ENCODE measurements at places on chromosomes 2 and 18.
A peak's percentile ranks its signal among the peaks of the same experiment; 100 is the strongest.

GRCh38 chr2:23567161-23567756, 182.3 kb downstream of the KLHL29 start:
- DNase-seq: no peak

- peak; percentile 91 for DNase-seq
Measured at GRCh38 chr2:237581751-237582746, 8.5 kb downstream of the RAB17 start.

GRCh38 chr2:184419744-184420143, 178.6 kb upstream of the ZNF804A start:
- no peak for DNase-seq

DNA sequence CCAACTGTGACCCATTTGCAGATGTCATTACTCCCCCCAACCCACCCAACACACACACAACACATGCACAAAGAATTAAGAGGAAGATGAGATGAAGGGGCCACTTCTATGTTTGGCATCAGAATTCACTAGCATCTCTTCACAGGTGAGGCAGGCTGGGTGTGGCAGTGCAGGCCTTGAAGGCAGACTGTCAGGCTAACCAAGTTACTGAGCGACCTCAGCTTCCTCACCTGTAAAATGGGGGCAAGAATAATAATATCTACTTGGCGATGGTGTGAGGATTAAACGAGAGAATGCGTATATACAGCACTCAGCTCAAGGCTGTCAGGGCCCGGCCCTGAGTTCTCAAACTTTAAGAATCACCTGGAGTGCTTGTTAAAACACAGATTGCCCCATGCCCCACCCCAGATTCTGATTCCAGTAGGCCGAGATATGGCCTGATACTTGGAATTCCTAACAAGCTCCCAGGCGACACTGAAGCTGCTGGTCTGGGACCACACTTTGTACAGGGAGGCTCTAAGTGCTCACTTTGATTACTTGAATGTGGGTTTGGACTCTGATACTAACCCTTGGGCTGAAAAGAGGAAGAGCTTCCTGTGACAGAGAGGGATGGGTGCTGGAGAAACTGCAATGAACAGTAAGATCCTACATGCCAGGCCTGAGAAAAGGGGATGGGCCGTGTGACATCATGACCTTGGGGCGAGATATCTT, 1.1 kb downstream of the ACTG2 start:
- DNase-seq: no peak

DNA sequence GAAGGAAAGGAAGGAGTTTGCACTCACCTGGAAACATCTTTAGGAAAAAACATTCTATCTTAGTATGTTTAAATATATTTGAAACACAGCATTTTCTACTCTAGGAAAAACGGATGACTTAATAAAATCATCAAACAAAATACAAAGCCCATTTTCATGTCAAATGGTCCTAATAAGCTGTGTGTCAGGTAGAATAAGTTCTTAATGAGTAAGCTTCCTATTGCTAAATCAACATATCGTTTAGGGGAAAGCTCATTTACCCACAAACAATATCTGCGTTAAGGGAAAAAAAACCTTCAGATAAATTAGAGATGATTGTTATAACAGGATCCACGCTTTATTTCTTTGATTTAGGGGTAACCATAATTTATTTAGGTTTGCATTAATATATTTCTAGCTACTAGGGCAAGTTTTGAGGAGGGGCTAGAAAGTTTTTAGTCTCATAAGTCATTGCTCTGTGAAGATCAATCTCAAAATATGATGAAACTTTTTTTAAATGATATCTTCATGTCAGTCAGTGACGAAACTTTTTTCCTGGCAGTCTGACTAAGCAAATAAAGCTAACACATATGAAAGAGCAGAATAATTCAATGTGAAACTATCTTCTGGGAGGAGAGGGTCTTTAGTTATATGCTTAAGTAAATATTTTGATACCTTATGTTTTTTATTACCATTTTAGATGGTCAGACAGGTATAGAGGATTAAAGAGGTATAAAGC, 147.1 kb downstream of the WDSUB1 start:
- DNase-seq: no peak

DNA sequence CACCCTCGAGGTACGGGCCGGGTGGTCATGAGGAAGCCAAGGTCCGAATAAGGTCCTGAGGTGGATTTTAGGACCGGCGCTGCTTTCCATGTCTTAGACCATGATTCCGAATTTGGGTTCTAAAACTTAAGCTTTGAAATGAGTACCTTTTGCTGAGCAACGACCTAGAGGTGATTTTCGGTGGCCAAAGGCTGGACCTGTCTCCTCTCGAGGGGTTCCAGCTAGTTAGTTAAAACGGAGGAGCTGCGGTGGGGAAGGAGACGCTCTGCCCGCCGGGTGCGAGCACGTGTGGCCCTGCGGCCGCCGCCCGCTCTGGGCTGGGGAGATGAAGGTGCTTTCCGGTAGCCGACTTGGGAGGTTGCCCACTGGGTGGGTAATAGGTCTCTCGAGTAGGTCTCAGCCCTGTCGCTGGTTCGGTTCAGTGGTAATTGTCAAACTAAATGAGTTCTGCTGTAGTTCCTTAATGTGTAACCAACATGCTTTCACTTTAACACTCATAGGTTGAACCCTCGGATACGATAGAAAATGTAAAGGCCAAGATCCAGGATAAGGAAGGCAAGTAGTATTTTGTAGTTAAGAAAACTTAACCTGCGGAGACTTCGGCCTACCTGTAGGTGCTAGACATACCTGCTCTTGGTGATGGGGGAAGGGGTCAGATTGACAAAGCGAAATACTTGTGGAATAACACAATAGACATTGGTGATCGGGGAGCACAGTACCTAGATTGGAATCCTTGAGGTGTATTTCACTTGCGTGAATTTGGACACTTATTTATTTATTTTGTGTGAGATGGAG, 572 bp downstream of the RPS27A start:
- peak; percentile 54 for DNase-seq
